ENCODE measurements at places on chromosomes 6 and 20.

DNA sequence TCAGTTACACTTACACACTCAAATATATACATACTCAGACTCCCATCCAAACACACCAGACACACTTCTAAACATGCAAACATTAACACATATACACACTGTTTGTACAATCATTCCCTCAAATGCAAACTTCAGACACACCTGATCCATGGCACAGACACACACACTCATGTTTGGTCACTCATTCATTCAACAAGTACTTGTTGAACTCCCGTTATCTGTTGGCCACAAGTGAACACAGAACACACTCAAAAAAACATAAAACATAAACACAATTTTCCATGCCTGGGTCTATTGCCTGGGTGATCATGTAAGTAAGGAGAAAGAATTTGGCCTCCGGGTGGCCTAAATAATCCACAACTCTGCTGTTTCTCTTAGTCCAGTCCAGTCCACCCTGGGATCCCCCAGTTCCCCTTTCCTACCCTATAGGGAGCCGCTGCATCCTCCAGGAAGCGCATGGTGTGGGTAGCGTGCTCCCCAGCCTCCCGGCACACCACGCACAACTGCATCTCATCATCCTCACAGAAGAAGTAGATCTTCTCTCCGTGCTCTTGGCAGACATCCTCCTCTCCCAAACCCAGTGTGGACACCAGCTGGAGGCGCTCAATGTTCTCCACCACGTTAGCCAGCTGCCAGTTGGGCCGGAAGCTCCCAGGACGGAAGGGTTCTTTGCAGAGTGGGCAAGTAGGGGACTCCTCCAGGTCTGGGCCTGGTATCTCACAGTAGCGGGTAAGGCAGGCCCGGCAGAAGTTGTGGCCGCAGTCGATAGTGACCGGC, 815 bp downstream of the TRIM10 start:
- DNase-seq = no peak

GRCh38 chr6:106194949-106195921, 109.1 kb downstream of the PRDM1 start:
- DNase-seq = no peak

DNA sequence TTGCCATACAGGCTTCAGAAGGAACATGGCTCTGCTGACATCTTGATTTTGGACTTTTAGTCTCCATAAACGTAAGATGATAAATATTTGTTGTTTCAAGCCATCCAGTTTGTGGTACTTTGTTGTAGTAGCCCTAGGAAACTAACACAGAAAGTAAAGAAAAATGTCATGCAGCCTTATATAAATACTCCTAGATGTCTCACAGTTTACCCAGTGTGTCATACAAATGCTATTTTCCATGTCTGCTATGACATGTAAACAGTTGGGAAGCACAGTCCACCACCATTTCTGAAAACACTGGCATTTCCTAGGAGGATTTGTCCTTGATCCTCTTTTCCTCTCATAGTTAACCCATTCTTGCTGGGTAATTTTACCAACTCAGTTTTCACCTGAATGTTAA, 30.6 kb upstream of the ME1 start:
- no peak for DNase-seq

- no peak for DNase-seq
Measured at GRCh38 chr6:760982-761955, 68.3 kb upstream of the EXOC2 start.

GRCh38 chr6:130134582-130134981, 88.2 kb downstream of the SAMD3 start:
- DNase-seq = no peak

DNA sequence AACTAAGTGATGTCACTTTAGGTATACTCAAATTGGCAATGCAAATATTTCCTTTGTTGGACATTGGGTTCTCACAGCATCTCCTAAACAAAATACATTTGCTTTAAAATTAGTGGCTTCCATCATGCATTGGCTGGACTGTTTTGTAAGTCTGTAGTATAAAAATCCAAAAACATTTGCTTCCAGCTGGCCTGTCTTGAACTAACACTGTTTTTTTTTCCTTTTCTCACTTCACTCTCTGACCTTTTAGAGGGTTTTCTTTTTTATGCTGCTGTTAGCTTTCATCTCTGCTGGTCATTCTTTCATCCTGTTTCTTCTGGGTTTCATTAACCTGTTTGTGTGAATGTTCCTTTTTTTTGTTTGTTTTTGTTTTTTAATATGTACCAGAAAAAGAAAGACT, 121.7 kb upstream of the MLIP start:
- DNase-seq = no peak

DNA sequence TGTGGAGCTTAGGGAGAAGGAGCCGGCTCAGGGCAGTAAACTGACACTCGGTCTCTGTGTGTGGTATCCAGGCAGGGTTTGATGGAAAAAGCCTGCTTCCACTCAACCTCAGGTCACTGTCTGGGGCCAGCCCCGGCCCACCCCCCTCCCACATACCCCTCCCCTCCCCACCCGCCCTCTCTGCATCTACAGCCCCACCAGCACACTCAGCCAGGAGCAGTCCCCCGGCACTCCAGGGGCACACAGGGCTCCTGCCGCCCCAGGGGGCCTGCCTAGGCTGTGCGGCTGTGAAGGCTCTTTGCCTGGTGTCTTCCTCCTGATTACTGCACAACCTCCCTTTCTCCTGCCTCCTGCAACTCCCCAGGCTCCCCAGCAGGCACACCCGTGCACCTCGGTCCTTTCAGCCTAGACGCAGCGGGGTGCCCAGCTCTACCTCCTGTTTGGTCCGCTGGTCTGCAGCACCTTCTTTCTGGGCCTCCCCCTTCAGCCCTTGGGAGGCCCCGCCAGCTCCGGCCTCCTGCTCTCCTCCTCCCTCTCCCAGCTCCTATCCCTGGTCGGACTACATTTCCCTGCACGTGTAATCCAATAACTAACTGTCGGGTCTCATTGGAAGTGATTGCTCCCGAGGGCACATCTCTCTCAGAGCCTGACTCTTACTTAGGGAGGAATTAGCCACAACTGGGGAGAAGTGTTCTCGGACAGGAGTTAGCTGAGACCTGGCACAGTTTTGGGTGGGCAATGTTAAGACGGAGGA, 1.3 kb upstream of the FOXF2 start:
- peak; percentile 82 for DNase-seq

- DNase-seq = no peak
Measured at GRCh38 chr6:118963003-118963402, 28.0 kb upstream of the MCM9 start.

GRCh38 chr20:3166913-3167342, 6.4 kb downstream of the LZTS3 start:
- DNase-seq = no peak

GRCh38 chr6:87200469-87201175, 45.3 kb downstream of the ZNF292 start:
- DNase-seq = no peak

GRCh38 chr6:144654506-144654905, 369.4 kb downstream of the UTRN start:
- DNase-seq = no peak

- DNase-seq = no peak
Measured at GRCh38 chr6:79524065-79524464, 13.2 kb downstream of the LCA5 start.

DNA sequence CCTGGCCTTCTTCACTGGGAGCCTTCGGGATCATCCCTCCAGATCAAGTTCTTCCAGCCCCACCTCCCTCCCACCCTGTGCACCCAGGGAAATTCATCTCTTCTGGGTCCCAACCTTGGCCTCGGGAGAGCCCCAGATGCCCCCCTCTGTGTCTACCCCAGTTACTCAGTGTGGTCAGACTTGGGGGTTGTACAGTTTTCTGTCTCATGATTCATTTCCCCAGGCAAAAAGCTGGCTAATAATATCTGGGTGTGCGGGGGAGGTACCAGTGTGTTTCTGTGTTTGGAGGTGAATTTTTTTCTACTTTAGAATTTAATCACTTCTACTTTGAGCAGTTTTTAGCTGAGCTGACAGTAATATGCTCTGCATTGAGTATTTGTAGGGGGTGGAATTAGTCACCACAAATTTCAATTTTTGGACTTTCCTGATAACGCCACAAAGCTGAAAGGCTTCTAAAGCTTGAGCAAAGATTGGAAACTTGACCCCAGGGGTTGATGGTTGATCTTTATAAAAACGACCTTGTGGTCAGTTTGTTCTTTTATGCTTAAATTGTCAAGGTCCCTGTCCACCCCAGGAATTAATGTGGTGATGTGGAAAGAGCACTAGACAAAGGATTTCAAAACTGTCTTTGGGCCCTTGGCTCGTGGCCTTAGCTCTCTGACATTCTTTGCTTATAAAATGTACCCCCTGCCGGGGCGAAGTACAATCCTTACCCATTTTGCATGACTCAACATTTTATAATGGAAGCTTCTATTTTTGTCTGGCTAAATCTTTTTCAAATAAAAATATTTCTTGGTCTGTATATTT, 284.7 kb upstream of the TAB2 start:
- DNase-seq = peak; percentile 35

DNA sequence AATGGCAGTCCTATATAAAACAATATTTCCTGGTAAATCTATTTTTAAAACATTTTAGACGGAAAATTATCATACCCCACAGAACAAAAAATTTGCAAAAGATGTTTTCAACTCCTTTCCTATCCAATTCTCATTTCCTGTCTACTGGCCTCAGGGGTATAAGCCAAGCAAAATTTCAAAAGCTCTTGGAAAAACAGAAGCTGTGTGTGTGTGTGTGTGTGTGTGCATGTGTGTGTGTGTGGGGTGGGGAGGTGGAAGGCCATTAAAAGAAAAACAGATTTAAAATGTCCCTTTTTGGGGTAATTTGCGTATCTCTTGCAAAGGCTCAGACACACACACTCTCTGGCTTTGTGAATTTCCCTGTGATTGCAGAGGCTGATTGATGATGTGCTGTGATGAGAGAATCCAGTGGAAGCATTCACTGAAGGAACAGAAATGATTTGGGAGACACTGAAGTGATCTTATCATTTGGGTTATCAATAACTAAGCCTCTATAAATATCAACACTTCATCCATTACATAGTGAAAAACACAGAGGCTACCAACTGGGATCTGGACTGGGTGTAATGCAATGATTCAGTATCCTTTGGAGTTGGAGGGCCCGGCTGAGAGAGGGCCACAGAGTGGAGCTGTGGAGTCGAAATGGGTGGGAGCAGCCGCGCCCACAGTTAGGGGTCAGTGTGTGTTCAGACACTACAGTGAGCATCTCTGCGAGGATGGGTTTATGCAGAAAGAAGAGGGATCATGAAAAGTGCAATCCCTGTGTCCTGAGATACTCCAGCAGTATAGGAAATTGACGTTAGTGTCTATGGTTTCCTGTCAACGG, 106.8 kb upstream of the PREP start:
- DNase-seq = no peak

GRCh38 chr6:32084780-32085179, 24.4 kb downstream of the TNXB start:
- no peak for DNase-seq

DNA sequence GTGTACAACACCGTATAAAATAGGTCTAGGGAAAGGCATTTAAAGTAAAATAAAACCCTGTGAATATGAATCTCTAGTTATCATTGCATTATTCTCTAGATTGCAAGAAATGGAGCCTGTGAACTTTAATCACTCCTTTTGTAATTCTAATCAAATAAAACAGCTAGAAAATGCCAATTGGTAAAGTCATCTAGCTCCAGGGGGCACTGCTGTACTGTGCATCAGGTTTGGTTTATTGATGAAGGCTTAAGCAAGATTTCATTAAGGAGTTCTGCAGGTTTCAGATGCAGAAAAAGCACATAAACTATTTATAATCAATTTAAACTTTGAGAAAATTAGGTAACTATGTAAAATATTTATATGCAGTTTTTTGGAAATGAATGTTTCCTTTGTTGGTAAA, 645.0 kb downstream of the PHF3 start:
- DNase-seq = peak; percentile 86

DNA sequence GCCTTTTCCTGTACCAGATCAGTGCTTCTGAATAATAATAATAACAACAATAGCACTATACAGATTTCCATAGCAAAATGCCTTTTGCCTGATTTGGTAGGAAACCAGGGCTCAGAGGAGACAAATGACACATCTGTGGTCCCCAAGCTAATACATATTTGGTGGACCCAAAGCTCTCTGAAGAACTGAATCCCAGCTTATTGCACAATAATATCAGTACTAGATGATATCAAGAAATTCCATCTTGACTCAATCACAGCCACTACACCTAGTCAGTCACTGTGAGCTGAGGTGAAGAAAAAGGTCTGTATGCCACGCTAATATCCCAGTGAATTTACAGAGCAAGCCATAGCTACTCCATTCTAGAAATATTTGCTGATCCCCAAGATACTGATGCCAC, 270.6 kb upstream of the RIN2 start:
- no peak for DNase-seq

- DNase-seq = no peak
Measured at GRCh38 chr6:15481390-15482291, 181.2 kb downstream of the DTNBP1 start.
